ENCODE measurements at places on chromosomes 4 and X.

- no peak for DNase-seq
These were observed 331.1 kb upstream of the NR3C2 start for GRCh38 chr4:148773313-148773712.

DNA sequence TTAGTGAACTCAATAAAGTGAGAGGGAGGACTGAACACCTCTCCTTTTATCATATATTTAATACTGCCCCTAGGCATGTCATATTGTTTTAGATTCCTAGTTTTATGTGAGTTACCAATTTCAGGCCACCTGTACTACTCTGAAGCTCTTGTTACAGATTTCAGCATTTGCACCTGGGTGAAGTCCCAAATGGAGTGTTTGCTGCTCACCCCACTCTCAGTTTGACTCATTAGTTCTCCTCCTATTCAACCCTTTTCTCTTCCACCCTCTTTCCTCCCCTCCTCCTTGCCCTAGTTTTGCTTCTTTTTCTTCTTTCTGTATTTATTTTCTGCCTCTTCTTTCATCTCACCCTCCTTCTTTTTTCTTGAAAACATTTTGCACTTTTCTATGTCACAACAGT, 1852.2 kb upstream of the IGFBP7 start:
- no peak for DNase-seq

DNA sequence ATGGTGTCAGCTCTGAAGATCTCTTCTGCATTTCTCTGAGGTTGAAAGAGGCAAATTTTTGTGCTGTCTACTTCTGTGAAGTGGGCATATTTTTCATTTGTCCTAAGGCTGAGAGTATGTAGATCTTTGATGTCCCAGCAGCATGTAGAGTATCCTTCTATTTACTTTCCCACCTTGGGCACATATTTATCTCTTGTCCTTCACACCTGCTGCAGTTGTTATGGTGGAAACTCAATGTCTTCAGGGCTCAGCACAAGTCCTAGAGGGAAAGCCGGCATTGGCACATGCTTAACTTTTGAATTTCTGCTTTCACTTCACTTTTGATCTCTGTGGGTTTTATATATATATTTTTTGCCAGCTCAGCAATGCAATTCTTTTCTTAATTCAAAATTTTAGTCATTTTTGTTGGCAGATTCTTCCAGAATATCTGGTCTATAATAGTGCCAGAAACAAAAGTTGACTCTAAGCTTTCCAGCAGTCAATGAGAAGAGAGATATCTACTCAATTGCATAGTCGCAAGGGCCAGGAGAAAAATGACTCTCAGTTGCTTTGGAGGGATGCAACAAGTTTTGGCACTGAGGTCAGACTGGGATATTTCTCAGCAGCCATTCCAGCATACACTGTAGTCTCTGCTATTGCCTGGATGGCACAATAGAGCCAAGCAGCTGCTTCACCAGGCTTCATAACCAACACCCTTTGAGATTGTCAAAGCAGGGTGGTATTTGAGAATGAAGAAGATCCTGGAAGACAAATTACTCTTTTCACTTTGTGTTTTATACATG, 127.8 kb upstream of the FAT1 start:
- DNase-seq: no peak

DNA sequence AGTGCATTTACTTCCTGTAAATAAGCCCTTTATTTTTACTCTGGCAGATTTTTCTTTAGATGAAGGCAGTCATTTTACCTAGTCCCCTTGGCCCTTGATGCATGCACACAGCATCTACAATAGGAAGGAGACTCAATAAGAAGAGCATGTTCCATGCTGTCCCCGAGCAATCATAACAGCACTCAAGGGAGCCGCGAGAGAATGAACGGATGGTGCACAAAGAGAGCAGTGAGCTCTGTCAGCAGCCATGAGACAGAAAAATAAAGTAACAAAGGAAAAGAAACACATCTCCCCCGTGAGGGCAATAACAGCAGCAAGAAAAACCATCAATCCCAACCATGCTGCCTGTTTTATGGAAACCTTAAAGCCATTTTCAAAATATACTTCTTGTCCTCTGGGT, 11.9 kb downstream of the SMIM31 start:
- DNase-seq: no peak

GRCh38 chr4:154502111-154502510, 10.5 kb upstream of the DCHS2 start:
- DNase-seq: no peak

GRCh38 chr4:115110191-115111181, 2.9 kb downstream of the NDST4 start:
- no peak for DNase-seq

- DNase-seq: no peak
These were observed 2222.3 kb upstream of the AGA start for GRCh38 chr4:179664430-179665027.

GRCh38 chr4:127870281-127870680, 10.4 kb upstream of the PLK4 start:
- DNase-seq: no peak

DNA sequence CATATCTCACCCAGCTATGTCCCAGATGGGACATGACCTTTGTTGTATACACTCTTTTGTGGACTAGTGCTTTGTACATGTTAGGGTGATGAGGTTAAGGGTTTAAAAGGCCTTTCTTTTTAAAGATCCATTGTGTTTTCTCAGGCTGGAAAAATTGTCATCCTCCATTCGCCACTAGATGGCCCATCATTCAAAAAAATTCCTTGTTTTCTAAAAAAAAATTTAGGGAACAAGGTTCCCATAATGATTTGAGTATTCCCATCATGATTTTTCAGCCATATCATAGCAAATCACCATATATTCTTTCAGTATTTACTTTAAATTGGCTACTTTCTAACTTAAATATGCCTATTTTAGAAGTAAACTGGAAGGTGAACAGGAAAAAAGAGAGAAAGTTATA, 91.9 kb upstream of the TMEM164 start:
- DNase-seq: no peak

DNA sequence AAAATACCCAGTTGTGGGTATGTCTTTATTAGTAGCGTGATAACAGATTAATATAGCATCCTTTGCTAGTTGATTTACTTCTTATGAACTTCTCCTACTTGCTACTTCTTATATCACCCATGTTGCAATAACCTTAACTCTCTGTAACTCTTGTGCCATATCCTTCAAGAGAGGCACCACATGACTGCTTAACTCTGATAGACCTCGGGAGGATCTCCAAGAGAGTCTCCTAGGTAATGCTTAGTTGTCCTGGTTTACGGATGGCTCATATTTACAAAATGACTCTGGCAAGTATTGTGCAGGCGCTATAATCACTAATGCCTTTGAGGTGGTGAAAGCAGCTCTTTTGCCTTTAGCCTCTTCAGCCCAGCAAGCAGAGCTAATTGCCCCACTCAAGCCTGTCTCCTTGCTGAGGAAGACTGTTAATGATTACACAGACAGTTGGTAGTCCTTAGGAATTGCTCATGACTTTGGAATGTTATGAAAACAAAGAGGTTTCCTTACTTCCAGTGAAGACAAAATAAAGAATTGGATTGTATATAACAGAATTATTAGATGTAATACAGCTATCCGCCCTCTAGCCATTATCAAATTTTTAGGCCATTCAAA, 1305.8 kb downstream of the PCDH7 start:
- no peak for DNase-seq

GRCh38 chr4:117068120-117068519, 17.3 kb downstream of the TRAM1L1 start:
- no peak for DNase-seq

GRCh38 chrX:108223585-108223984, 132.0 kb downstream of the ATG4A start:
- no peak for DNase-seq

GRCh38 chr4:7199129-7199725, 6.9 kb downstream of the SORCS2 start:
- DNase-seq: no peak

DNA sequence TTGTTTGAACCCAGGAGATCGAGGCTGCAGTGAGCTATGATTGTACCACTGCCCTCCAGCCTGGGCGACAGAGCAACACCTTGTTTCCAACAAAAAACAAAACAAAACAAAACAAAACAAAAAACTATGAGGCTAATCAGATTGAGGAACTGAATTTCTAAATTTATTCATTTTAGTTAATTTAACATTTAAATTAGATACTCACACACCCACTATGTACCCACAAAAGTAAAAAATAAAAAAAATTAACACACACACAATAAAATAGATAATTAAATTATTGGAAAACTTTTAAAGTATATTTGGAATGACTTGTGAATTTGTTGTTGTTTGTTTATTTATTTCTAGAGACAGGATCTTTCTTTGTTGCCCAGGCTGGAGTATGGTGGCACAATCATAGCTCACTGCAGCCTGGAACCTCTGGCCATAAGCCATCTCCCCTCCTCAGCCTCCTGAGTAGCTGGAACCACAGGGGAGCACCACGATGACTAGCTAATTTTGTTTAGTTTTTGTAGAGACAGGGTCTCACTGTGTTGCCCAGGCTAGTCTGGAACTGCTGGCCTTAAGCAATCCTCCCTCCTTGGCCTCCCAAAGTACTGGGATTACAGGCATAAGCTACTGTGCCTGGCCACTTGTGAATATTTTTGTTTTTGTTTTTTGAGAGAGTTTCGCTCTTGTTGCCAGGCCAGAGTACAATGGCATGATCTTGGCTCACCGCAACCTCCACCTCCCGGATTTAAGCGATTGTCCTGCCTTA, 9.8 kb upstream of the ZNF157 start:
- DNase-seq: no peak

- DNase-seq: no peak
These were observed 165.6 kb downstream of the C4orf33 start for GRCh38 chr4:129261584-129261983.

- no peak for DNase-seq
These were observed 115.6 kb upstream of the NR3C2 start for GRCh38 chr4:148557793-148558192.
